ENCODE measurements at places on chromosomes 5 and 9.

DNA sequence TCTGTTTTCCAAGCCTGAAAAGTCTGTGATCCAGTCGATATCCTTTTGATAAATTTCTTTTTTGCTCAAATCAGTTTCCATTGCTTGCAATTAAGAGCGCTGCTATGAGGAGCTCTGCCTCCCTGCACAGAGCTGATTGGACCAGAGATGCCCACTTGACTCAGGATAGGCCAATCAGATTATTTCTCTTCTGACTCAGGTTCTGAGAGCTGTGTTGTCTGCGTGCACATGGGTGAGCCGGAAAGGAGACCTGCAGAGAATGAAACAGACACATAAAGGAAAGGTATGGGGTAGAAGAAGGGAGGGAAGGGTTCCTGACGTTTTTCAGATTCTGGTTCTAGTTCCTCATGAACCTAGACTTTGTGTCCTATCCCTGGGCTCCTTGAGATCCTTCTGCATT lies 15.8 kb upstream of the FABP6 start:
- DNase-seq: no peak

DNA sequence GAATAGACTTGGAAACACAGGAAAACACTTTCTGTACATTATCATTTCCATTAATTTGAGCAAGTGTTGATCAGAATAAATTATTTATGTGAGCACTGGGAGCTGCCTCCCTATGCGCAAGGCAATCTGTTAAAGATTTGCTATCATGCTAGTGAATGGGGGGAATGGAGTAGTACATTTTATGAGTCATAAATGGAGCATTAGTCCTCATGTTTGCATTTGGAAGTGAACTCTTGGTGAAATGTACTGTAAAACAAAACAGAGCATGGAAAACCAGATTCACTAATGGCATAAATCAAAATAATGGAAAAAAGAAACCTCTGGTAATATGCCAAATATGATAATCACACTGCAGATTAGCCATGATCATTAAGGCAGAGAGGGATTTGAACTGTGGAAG lies 40.5 kb upstream of the TMC1 start:
- DNase-seq: no peak

DNA sequence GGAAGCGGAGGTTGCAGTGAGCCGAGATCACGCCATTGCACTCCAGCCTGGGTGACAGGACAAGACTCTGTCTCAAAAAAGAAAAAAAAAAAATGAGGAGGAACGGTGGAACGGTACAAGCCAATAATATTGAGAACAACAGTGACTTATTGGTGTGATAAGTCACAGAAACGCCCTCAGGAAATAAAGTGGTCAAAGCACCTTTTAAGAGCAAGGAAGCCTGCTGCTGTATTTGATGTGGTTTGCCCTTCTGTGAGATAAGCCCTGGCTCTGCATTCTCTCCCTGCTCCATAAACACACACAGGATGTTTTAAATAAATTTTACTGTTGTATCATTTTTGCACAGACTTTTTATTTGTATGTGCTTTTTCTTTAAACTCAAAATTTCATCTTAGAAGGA lies 269.9 kb upstream of the MSX2 start:
- DNase-seq: no peak

DNA sequence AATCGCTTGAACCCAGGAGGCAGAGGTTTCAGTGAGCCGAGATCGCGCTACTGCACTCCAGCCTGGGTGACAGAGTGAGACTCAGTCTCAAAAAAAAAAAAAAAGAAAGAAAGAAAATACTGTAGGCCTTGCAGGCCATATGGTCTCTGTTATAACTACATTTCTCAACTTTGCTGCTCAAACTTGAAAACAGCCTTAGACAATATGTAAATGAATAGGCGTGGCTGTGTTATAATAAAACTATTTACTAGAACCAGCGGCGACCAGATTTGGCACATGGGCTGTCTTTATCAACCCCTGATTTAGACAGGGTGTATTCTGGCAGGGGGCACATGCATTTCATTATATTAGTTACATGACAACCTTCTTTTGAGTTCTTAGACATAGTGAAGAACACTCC lies 130.0 kb downstream of the C9orf152 start:
- DNase-seq: no peak

- no peak for DNase-seq
Observed at GRCh38 chr9:102047549-102047948, 309.1 kb upstream of the GRIN3A start.

GRCh38 chr5:67730917-67731474 lies 484.6 kb upstream of the PIK3R1 start:
- DNase-seq: no peak

GRCh38 chr5:77937015-77937908 lies 161.1 kb upstream of the TBCA start:
- no peak for DNase-seq

DNA sequence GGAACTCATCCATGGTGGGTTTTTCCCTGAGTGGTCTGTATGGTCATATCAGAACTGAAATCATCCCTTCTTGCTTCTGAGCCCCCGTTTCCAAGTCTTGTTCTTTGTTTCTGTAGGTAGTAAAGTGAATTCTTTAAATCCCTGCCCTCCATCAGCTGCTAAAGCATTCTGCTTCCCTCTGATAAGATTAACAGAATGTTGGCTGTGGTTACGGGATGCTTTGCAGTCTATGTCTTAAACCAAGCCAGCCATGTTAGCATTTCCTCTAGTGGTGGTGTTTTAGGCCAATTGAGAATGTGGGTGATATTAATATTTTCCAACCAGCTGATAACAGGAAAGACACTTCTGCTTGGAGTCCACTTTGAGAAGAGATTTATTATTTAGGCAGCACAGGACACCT lies 22.0 kb upstream of the KCNIP1 start:
- no peak for DNase-seq

DNA sequence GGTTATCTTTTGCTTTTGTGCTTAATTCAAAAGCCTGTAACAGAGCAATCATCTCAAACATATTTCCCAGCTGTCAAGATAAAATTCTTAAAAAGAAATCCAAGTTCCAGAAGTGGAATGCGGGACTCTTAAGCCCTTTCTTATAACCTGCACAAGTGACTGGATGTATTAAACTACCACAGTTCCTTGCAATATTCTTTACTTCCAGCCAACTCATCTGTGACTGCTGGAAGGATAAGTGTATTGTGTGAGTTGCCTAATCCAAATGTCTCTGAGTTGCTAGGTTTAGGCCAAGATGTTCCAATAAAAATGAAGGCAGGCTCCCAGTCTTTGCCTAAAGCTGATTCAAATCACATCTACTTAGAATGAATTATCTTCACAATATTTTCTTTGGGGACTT lies 159.2 kb upstream of the SLC24A2 start:
- no peak for DNase-seq

- no peak for DNase-seq
Observed at GRCh38 chr5:133261993-133262392, 210.2 kb downstream of the HSPA4 start.

DNA sequence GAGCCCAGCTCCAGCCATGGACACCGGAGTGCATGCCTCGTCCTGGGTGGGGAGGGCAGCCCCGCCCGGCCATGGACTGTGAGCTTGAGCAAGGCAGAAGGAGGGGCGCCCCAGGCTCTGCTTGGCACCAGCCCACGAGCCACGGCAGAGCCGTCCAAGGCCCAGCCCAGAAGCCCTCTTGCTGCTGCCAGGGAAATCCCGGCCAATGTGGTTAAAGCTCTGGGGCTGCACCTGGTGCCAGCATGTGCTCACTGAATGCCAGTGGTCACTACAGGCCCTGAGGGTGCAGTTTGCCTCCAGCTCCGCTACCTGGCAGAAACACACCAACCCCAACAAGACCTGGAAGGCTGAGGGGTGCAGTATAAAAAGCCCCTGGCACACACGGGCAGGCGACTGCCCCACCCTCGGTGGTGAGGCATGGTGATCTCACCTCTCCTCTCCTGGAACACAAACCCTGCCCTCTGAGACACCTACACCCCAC lies 11.8 kb downstream of the BRD3 start:
- peak; percentile 41 for DNase-seq

- DNase-seq: no peak
Observed at GRCh38 chr9:120770931-120771330, 22.3 kb downstream of the FBXW2 start.

DNA sequence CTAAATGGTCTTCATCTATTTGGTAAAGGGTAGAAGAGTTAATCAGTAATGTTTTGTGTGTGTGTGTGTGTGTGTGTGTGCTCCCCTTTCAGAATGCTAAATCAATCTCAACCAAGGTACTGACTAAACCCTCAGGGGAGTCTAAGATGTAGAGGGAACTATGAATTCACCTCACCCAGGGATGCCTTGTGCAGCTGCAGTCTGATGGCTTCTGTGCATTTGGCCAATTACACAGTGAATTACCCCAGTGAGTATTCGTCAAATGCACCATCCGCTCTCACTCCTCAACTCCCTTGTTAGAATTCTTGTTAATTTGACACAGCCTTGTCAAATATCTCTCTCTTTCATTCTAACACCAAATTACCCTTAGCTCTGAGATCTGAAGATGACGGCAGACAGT lies 234.6 kb downstream of the GABRB2 start:
- DNase-seq: no peak

DNA sequence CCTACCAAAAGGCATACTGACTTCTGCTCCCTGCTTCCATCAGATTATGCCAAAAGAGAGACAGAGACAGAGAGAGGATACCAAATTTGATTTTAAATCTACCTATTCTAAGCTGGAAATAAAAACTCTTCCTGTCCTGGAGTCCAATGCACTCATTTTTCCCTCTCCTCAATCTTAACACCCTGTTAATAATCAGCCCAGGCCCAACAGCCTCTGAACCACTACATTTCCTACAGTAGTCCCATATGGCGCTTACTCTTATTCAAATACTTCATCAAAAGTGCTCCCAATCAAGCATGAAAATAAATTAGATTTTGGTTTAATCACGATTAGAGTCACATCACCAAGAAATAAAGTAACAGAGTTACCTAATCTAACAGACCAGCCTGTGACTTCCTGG lies 152.3 kb downstream of the TSSK1B start:
- DNase-seq: no peak

- DNase-seq: no peak
Observed at GRCh38 chr5:62273687-62274086, 32.3 kb upstream of the KIF2A start.

GRCh38 chr9:106405871-106406435 lies 457.0 kb upstream of the ZNF462 start:
- no peak for DNase-seq

DNA sequence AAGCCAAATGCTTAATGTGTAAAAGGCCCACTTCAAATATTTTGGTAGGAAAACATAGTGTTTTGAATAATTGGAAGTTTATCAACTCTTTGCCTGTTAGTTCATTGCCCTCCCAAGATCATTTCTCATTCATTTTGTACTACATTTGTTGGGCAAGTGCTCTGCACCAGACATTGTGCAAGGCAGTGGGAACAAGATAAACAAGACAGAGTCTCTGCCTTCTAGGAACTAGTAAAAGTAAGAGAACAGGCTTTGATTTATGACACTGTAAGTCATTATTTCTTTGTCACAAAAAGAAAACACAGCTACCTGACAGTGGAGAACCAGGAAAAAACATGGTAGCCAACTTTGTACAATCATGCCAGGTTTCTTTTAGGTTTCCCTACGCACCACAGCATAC lies 63.7 kb upstream of the PAM start:
- no peak for DNase-seq

DNA sequence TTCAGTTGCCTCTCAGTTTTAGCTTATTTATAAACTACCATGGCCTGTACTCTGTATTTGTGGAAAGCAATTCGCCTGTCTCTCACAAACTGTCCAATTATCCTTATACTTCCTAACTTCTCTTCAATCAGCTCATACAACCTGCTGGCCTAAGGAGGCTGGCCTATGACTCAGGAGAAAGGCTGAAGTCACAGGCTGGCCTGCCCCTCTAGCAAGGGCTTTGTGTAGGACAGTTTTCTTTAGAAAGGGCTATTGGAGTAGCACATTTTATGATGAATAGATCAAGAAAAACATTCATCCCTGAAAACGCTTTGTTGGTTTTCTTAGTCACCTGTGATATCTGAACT lies 988.7 kb upstream of the ARRDC3 start:
- no peak for DNase-seq

DNA sequence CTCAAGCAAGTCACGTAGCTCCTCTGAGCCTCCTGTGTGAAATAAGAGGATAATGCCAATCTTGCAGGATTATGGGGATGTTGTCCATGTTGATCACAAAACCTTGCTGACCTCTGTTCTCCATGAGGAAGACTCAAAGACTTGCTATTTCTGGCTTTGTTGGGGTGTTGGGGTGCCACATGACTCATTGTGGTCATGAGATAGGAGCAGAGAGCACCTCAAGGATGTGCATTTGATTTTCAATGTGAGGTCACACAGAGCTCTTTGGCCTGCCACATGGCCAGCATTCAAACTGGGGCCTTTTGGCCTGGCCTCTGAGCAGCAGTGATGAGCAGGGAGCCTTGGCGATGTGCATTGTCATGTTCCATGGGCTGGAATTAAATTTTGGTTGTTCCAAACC lies 380.3 kb downstream of the GADD45G start:
- no peak for DNase-seq

- DNase-seq: no peak
Observed at GRCh38 chr9:102550266-102550665, 444.9 kb upstream of the CYLC2 start.

DNA sequence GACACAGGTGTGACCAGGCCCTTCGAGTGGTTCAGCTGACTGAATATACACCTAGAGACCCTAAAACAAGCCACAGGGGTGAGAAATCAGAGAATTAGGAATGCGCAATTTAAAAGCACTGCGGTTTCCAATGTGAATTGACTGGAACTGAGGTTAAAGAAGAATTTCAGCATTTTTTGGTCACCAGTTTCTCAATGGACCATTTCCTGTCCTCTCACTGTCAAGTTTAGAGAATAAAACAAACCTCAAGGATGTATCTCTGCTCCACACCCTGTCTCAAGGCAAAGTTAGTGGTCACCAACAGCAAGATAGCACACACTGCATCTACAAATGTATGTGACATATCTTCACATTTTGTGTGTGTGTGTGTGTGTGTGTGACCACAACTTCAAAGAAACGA lies 143.8 kb upstream of the MAP3K1 start:
- DNase-seq: no peak

DNA sequence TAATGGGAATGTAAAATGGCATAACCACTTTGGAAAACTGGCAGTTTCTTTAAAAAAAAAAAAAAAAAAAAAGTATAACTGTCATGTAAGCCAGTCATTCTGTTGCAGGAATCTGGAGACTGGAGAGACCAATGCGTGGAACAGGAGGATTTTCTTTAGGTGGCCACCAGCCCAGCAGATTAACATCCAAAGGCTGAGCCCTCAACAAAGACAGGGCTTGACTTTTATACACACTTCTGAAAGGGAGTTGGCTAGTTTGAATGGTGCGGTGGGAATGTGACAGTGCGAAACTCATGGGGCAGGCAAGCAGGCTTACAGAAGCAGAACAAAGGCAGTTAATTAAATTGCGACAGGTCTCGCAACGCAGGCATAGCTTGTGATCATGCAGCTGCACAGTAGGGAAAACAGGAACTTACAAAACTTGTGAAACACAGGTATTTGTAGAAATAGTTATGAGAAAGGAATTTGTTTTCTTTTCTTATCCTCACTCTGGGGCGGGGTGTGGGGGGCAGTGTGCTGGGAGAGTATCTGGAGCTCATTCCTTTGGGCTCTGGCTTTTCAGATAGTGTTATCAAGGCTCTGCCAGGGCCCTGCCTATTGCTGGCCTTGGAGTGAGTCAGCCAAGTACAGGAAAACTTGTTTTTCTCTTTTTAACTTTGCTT lies 12.0 kb downstream of the UIMC1 start:
- no peak for DNase-seq

GRCh38 chr9:35828716-35829083 lies at the start of gene FAM221B:
Gene FAM221B, minus strand, starts transcription at chr9:35828732. Its CDS starts 2,571 bp downstream, at chr9:35826161.
- no peak for DNase-seq

GRCh38 chr5:59065554-59065953 lies 482.7 kb downstream of the RAB3C start:
- no peak for DNase-seq

GRCh38 chr5:76733049-76733417 lies 17.1 kb downstream of the F2R start:
- DNase-seq: no peak
